ENCODE measurements at places on chromosomes 7 and 10. TPM values are rescaled to one million over a fixed set of nuclear protein-coding genes. Genes with fewer than 3 reads are reported as not detected.

The C7orf57 gene
- not detected for total RNA-seq

The IFIT1B gene
- not detected for total RNA-seq

DNA sequence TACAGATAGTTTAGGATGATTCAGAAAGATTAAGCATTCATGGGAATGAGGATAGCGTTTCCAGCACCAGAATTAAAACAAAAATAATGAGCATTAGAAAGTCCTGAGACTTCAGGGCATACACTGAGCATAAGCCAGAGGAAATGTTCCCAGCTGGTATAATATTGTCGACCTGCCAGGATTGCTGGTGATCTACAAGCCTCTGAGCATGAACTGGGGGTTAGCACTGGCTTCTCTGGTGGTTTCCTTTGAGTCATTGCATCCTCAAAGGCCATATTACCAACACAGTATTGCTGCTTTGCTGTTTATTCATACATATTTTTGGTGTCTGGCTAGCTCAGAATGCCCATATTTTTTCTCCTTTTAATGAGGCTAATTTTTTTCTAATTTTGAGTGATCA lies 10.7 kb upstream of the ATRNL1 start:
- no peak for DNase-seq
- no peak overlapping the region for H3K4me3 ChIP-seq
- H3K36me3 ChIP-seq, result peaks cover 7% of the 10 kb centered on the region
- H3K4me1 ChIP-seq, result peaks cover 15% of the 10 kb centered on the region
- no peak overlapping the region for H3K27ac ChIP-seq
- H3K27me3 ChIP-seq, result no peaks in the 10 kb centered on the region

- H3K4me1 ChIP-seq, result peaks cover 36% of the 10 kb centered on the region
- no peaks in the 10 kb centered on the region for H3K27me3 ChIP-seq
- H3K4me3 ChIP-seq, result no peak overlapping the region
- H3K27ac ChIP-seq, result no peak overlapping the region
Measured at GRCh38 chr7:150375662-150376521, 3.2 kb upstream of the ZNF775 start.

DNA sequence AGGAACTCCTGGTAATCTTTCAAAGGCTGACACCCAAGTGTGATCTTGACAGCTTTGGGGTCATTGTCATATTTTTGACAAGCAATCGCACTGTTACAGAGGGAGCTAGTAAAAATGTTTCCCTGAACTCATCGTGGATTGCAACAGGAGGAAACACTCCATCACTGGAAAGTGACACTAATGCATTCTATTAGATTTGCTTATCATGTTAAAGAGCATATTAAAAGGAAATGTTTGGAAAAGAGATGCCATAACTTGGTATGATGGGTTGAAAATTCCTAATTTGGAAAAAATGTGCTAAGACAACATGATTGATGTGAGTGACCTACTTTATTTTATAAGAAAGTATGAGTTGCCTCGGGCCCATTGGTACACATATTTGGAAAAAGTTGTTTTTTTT lies 22.7 kb upstream of the EMX2 start:
- no peak overlapping the region for H3K27ac ChIP-seq
- peaks cover 14% of the 10 kb centered on the region for H3K4me1 ChIP-seq
- H3K36me3 ChIP-seq, result peaks cover 2% of the 10 kb centered on the region
- DNase-seq, result no peak
- H3K27me3 ChIP-seq, result peaks cover 17% of the 10 kb centered on the region
- no peak overlapping the region for H3K4me3 ChIP-seq

DNA sequence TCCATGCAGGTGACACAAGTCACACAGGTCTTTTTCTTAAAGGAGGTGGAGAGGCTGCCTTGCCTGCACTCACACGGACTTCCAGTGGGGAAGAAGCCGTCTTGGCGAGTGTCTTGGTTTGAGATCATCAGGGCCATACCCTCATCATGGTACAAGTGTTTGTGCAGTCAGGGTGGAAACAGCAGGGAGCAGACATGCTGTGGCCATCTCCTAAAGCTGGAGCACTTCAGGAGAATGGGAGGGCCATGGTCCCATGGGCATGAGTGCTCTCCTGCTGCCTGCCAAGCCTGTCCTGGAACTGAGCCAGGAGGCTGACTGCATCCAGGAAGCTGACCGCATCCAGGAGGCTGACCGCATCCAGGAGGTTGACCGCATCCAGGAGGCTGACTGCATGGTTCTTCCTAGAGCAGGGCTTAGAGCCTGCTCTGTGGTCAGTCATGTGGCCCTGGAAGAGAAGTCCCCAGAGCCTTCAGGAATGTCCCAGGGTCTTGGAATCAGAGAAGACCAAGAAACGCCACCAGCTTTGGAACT lies 98.4 kb downstream of the ADARB2 start:
- H3K4me1 ChIP-seq, result peaks cover 4% of the 10 kb centered on the region
- H3K36me3 ChIP-seq, result no peaks in the 10 kb centered on the region
- H3K27me3 ChIP-seq, result peaks cover 5% of the 10 kb centered on the region
- DNase-seq, result peak; percentile 72
- no peak overlapping the region for H3K4me3 ChIP-seq

- no peak overlapping the region for H3K4me3 ChIP-seq
- no peak for DNase-seq
- H3K36me3 ChIP-seq, result peaks cover 15% of the 10 kb centered on the region
- H3K27me3 ChIP-seq, result peaks cover 34% of the 10 kb centered on the region
- H3K27ac ChIP-seq, result peak overlapping the region; percentile 9
Measured at GRCh38 chr10:91741356-91741755, 56.9 kb upstream of the TNKS2 start.
